NCI-H1105 treated with DMSO at 0.1 percent for 48 hours (cell line): ENCODE measurements at places on chromosomes 1 and 21.

DNA sequence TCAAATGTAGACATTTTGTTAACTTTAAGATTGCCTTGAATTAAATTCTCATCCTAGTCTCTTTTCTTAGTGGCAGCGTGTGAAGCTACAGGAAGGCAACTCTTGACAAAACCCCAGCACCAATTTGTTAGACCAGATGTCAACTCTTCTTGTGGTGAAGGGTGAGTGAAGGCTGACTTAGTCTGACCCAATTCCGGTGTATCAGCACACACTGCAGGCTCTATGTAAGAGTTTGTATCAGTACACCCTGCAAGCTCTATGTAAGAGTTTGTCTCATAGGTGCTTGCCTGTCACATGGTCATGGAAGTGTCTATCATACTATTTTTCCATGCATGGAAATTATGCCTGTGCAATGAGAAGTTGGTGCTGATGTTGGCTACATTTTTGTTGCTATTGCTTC is 16.8 kb downstream of the CR2 start:
- no peak for DNase-seq

- no peak for DNase-seq
Measured at GRCh38 chr1:29424266-29424665, 187.9 kb downstream of the PTPRU start.

DNA sequence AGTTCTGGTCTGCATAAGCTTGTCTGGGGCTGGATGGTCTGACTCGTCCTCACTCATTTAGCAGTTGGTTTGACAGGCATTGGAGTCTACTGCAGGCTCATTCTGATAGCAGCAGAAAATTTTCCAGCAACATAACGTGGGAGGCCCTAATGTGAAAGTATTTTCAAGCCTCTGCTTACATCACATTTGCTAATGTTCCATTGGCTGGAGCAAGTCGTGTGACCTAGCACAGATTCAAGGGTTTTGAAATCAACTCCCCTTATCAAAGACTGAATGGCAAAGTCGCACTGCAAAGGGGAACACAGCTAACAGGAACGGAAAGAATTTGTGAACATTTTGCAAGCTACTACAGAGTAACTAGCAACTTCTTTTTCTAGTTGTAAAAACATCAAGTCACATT is 2.3 kb upstream of the USH2A start:
- DNase-seq, result no peak

- no peak for DNase-seq
Measured at GRCh38 chr1:155471026-155471425, 91.6 kb downstream of the ASH1L start.

DNA sequence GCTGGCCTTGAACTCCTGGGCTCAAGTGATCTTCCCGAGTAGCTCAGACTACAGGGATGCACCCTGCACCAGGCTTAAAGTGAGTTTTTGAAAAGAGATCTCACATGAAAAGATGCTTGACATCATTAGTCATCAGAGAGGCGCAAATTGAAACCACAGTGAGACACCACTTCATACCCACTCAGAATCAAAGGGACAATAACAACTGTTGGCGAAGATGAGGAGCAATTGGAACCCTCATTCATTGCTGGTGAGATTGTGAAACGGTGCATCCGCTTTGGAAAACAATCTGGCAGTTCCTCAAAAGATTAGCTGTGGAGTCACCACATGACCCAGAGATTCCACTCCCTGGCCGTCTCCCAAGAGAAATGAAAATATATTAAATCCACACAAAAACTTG is 122.3 kb downstream of the PGBD5 start:
- no peak for DNase-seq

DNA sequence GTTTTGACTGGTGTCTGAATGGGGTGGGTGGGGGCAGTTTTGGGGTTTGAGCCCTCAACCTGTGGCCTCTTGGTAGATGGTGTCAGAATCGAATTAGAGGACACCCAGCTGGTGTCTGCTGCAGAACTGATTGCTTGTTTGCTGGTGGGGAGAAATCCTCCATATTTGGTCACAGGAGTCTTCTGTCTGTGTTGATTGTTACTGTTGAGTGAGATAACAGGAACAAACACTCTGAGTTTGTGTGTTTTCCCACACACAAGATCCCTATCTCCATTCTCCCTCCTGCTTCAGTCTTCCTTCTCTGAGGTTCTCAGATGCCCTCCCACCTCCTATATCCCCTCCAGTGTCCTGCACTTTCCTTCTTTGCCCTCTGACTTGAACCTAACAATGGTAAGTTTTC is 19.1 kb upstream of the CGN start:
- DNase-seq, result no peak

- DNase-seq, result no peak
Measured at GRCh38 chr1:22449636-22450035, 2.0 kb upstream of the ZBTB40 start.

- DNase-seq, result no peak
Measured at GRCh38 chr1:15734901-15735300, 1.2 kb upstream of the SLC25A34 start.
